GM18507 (cell line): ENCODE measurements at places on chromosomes 7 and 10.

GRCh38 chr7:2638224-2638991 lies 6.6 kb downstream of the TTYH3 start:
- DNase-seq: no peak

DNA sequence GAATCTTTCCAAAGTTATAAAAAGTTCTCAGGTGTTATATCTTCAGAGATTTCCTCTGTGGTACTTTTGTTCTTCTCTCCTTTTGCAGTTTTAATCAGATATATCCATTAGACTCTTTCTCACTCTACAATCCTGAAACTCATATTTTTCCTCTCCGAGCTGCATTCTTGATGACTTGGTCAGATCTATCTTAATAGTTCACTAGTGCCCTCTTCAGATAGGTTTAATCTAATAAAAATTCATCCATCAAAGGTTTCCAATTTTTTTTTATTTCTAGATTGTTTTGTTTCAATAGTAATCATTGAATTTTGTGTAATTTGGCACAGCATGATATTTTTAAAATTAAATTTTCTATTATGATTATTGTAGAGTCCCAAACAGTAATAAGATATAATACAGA lies 21.8 kb upstream of the DGKB start:
- DNase-seq: no peak

DNA sequence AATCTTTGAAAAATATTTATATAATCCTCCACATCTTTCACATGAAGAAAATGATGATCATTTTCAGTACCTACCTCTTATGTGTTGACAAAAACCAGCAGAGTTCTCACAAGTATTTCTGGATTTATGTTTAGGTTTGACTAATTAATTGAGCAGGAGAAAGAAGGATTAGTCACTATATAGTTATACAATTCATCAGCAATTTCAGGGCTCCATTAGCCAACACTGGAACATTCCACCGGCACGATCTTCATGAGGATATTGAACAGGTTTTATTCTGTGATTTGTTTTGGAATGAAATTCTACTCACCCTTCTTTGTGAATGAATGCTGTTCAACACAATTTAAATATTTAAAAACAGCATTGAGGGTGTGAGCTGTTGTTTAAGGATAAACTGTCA lies 163.2 kb downstream of the SEM1 start:
- DNase-seq: no peak

GRCh38 chr10:120666308-120666707 lies 184.9 kb upstream of the WDR11 start:
- no peak for DNase-seq

DNA sequence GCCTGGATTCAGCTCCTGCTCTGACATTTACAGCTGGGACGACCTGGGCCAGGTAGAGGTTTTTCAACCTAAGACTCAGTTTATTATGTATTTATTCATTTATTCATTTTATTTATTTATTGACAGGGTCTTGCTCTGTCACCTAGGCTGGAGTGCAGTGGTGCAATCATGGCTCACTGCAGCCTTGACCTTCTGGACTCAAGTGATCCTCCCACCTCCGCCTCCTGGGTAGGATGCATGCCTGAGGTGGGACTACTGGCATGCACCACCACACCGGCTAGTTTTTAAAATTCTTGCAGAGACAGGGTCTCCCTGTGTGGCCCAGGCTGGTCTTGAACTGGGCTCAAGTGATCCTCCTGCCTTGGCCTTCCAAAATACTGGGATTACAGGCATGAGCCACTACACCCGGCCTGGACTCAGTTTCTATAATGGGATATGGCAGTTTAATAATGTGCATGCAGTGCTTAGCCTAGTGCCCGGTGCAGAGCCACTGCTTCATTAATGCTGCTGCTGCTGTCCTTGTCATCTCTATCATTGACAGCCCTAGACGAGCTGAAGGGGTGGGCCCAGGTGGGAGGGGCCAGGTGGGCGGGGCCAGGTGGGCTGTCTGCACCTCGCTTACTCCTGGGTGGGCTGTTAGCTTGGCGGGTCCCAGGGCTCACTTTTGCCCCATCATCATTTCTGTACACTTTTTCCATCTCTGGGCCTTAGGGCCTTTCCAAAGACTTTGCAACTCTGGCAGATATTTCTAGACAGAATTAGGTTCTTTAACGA lies 92.6 kb downstream of the LHPP start:
- no peak for DNase-seq

DNA sequence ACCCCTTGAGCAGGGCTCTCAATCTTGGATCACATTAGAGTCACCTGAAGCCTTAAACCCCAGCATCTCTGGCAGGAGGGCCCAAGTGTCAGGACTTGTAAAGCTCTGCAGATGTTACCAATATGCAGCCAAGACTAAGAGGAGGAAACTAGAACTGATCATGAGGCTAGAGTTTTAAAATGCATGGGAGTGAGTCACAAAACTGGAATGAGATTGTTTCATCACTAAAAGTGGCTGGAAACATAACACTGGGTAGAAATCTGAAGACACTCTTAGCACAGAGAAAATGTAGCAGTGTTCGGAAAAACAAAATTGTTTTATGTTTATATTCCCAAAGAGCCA lies 63.3 kb upstream of the GHITM start:
- no peak for DNase-seq

DNA sequence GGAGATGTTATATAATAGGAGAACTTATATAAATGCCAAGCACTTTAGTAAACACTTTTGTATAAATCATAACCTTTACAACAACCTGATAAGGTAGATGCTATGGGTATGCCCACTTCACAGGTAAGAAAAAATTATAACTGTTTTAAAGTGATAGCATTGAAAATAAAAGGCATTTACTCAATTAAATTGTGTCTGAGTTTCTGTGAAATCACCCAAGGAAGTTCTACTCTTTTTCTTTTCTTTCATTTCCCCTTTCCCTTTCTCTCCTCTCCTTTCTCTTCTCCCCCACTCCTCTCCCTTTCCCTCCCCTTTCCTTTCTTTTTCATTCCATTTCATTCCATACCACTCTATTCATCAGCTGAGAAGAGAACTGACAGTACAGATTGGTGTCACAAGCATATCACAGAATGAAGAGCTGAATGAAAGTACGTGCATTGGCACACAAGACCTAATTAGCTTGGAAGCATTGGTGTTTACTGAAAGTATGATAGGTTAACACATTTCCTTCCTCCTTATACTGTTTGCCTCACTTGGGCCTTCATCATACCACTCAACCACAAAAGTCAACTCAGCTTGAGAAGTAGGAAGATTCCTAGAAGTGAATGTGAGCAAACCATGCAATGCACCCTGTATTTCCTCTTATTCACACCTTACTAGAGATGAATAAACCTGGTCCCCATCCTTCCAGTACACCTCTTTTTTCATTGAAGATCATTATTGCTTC lies 117.9 kb upstream of the AGR3 start:
- no peak for DNase-seq

DNA sequence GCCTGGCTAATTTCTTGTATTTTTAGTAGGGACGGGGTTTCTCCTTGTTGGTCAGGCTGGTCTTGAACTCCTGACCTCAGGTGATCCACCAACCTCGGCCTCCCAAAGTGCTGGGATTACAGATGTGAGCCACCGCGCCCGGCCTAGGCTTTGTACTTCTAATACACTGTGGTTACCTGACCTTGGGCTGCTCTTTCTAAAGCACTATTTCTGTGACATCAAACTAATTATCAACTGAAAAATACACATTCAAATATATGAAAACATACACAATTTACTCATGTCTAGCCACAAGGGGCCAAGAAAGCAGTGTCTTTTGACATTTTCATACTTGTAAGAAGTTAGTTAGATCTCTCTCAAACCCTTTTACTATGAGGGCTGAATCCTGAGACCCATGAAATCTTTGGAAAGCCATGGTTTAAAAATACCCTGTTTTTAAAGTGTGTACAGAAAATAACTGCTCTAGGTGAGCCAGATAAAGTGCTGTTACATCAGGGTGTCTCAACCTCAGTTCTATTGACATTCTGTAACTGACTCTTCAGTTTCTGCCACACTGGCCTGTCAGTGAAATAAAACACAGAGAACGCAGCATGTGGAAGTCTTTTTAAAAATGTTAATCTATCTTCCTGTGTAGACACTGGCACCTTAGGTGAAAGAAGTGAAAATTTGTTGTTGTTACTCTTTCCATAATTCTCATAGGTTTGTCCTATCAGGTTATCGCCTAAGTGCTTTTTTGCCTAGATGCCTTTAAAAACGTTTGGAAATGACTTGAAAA lies 58.8 kb downstream of the CREM start:
- no peak for DNase-seq
